ENCODE measurements at places on chromosomes 16 and 17. TPM values are rescaled to one million over a fixed set of nuclear protein-coding genes. Genes with fewer than 3 reads are reported as not detected.

The SMIM5 gene
- total RNA-seq: 3.6 TPM

The TM4SF5 gene
- total RNA-seq: not detected

The HSD3B7 gene
- 0.73 TPM for total RNA-seq

The DBNDD1 gene
- total RNA-seq: 1.8 TPM

The GRAPL gene
- total RNA-seq: 5.1 TPM

The ABCA9 gene
- total RNA-seq: 0.42 TPM

The MSL1 gene
- total RNA-seq: 81.1 TPM

The ASGR2 gene
- total RNA-seq: 12.9 TPM

The KIF18B gene
- total RNA-seq: 0.10 TPM
